Fibroblast of the conjunctiva (primary cell): ENCODE measurements at places on chromosomes 5 and 9.

DNA sequence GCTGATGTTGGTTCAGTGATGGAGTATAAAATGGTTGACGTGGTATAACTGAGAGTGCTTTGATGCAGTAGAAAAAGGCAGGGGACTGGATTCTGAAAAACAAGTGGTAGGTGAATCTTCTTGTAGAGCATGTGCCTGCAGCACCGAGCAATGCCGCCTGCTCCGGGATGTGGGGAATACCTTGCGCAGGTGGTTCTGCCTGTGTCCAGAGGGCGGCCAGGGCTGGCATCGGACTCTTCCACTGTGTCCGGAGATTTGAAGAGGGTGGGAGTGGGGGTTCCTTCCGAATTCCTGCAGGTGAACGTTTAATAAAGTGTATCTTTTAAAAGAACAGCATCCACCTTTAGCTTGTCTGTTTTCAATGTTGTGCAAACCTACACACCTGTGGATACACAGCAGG, 238.0 kb downstream of the FANCC start:
- no peak for DNase-seq

- DNase-seq, result no peak
These were observed 423.9 kb downstream of the DMRT2 start for GRCh38 chr9:1473956-1474634.

- no peak for DNase-seq
These were observed 208.1 kb downstream of the SNX18 start for GRCh38 chr5:54725391-54726280.

GRCh38 chr5:14187660-14188059, 44.5 kb downstream of the TRIO start:
- DNase-seq, result no peak

GRCh38 chr5:31086839-31087415, 106.6 kb upstream of the CDH6 start:
- DNase-seq, result no peak

- DNase-seq, result no peak
These were observed 6.7 kb downstream of the DDX31 start for GRCh38 chr9:132663117-132663516.

GRCh38 chr9:84823421-84824271, 154.1 kb downstream of the NTRK2 start:
- DNase-seq, result peak; percentile 43
